ENCODE measurements at places on chromosomes 4 and X.
A peak's percentile ranks its signal among the peaks of the same experiment; 100 is the strongest.

GRCh38 chrX:74383611-74384010 lies 37.7 kb upstream of the SLC16A2 start:
- peak; percentile 49 for DNase-seq

DNA sequence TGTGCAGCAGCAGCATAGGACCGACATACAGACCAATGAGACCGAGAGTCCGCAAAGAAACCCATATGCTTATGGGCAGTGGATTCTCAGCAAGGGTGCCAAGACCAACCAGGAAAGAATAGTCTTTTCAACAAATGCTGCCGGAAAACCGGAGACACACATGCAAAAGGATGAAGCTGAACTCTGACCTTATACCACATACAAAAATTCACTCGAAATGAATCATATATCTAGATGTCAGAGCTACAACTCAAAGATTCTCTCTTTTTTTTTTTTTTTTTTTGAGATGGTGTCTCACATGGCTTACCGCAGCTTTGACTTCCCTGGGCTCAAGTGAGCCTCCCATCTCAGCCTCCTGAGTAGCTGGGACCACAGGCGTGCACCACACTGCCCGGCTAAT lies 16.0 kb upstream of the MXD4 start:
- no peak for DNase-seq

- DNase-seq, result no peak
These were observed 136.3 kb downstream of the TSPAN5 start for GRCh38 chr4:98522062-98522461.

DNA sequence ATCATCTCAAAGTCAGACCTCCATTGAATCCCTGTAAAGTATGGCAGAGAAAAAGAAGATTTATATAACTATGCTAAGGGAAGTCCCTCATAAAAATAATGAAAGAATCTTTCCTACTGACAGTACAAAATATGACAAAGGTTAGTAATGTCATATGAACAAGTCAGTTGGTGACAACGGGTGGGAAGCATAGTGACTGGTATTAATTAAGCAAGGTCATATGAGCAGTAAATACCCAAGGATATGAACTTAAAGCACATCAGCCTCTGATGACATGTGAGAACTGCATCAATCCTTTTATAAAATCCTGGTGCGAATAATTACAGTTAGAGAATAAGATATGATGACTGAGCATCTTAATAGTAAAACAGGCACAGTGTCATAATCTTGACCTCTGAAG lies 364.8 kb upstream of the GALNTL6 start:
- no peak for DNase-seq

DNA sequence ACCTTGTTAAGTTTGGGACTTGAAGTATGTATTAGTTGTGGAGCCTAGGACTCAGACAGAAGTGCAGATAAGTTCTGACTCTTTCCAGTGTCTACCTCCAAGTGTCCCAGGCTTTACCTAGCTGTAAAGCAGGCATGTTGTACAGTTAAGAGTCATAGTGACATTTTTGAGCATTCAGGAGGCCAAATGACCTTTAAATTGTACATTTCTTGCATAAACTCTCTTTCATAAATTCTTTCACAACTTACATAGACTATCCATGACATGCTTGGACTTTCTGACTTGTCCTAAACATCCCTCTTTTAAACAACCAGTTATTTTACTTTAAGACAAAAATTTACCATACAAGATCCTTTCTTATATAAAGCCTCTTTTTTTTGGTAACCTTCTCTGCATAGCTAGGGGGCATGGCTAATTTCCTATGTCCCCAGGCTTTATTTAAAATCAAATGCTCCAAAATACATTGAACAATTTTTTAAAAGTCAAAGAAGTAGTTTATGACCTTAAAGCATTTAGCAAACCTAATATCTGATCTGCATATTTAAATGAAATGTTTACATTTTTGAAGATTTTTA lies 40.1 kb upstream of the UGT8 start:
- peak; percentile 18 for DNase-seq

DNA sequence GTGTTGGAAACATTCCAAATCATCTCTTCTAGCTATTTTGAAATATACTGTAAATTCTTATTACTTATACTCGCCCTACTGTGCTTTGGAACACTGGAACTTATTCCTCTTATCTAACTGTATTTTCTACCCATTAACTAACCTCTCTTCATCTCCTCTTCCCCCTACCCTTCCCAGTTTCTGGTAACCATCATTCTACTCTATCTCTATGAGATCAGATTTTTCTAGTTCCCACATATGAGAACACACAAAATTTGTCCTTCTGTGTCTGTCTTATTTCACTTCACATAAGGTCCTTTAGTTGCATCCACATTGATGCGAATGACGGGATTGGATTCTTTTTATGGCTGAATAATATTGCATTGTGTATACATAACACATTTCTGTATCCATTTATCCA lies 1003.8 kb upstream of the INTU start:
- DNase-seq, result no peak

All from LHCN-M2 (cell line).